ENCODE measurements at places on chromosomes 5 and 9.

- no peak for DNase-seq
These were observed 2.9 kb upstream of the SIT1 start for GRCh38 chr9:35653611-35654010.

GRCh38 chr5:132546108-132546507 is 2.8 kb upstream of the IL5 start:
- no peak for DNase-seq

- no peak for DNase-seq
These were observed 306.4 kb downstream of the NTRK2 start for GRCh38 chr9:84975926-84976325.

DNA sequence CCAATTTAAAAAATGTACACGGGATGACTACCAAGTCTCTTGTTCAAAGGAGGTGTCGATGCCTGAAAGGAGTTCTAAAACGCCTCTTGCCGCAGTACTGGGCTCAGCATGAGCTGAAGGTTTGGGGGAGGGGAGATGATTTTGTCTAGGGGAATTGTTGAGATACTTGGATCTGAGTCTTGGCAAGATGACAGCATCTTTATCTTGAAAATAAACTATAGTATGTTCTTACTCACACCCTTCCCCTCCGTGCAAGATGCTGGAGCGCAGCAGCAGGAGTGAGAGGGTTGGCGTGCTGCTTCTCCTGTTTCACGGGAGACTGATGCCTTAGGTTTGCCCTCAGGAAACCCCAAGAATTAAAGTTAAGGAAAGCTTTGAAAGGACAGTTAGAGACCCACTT is 47.3 kb downstream of the FAM78A start:
- DNase-seq = no peak

- no peak for DNase-seq
These were observed 142.7 kb downstream of the LHFPL2 start for GRCh38 chr5:78505860-78506259.

DNA sequence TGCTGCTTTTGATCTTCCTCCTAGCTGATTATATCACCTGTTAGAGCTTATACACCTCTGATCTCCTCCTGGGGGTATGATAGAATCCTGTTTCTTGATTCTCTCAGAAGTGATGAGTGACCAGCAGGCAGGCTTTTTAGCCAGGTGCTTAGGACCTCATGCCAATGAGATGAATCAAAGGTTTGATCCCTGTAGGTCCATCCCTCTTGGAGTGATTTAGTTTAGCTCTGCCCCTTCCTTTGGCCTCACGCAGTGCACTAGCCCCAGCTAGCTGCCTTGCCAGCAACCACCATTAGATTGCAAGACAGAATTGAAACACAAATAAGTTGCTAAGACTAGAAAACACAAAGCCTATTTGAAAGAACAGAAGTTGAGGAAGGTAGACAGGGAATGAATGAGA is 84.4 kb downstream of the ZSWIM6 start:
- no peak for DNase-seq

DNA sequence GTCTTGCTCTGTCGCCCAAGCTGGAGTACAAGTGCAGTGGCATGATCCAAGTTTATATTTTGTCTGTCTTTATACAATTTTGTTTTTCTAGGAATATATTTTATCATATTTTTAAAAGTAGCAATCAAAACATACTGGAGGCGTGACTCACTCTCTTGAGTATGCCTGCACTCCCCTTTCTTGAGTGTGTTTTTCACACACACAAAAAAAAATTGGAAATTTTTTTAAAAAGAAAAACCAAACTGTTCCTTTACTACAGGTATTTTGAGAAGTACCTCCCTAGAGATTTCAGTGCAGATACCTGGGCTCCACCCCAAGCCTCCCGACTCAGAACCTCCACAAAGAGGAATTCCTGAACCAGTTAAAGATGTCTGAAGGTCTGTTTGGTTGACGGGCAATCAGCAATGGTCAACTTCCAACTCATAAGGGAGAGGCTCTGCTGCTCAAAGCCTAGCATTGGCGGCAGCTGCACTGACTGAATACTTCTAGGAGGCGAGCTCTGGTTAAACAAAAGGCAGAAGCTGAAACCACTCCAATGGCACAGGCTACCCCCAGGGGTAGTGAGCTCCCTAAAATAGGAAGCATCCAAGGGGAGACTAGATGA is 27.4 kb downstream of the PDE6A start:
- DNase-seq = no peak

GRCh38 chr5:118459490-118459889 is 528.9 kb downstream of the DTWD2 start:
- no peak for DNase-seq

DNA sequence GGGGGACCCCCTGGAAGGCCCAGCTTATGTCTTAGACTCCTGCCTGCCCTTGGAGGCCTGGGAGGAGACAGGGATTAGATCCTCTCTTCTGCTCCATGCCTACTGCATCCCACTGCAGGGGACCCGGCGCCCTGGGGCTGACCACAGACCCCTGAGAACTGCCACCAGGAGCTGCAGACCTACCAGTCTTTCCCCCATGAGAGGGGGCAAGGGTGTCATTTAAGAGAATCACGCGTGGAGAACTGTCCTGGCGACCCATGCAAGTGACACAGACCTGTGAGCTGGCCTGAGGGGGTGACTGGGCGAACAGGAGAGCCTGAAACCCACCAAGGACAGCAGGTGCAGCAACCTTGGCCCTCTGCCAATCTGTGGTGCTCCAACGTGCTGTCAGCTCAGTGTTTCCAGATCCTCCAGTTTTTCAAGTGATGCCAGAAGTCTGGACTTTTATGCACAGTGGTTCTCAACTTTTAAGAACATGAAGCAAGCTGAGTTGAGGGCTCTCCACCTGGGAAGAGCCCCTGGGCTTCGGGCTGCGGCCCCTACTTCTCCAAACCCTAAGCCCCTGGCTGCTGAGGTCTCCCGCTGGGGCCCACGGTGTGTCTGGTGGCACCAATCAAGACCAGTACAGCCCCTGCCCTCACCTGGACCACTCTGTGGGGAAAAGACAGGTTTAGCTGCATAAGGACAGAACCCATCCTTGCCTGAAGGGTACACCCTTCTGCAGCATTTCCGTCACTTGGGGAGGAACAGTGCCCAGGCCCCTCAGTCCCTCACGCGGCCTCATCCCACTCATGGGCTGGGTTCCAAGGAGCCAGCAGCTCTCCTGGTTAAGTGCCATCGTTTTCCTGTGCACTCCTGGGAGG is 18.2 kb downstream of the GFPT2 start:
- no peak for DNase-seq

- DNase-seq = no peak
These were observed 283.9 kb downstream of the PJA2 start for GRCh38 chr5:109125755-109126429.

DNA sequence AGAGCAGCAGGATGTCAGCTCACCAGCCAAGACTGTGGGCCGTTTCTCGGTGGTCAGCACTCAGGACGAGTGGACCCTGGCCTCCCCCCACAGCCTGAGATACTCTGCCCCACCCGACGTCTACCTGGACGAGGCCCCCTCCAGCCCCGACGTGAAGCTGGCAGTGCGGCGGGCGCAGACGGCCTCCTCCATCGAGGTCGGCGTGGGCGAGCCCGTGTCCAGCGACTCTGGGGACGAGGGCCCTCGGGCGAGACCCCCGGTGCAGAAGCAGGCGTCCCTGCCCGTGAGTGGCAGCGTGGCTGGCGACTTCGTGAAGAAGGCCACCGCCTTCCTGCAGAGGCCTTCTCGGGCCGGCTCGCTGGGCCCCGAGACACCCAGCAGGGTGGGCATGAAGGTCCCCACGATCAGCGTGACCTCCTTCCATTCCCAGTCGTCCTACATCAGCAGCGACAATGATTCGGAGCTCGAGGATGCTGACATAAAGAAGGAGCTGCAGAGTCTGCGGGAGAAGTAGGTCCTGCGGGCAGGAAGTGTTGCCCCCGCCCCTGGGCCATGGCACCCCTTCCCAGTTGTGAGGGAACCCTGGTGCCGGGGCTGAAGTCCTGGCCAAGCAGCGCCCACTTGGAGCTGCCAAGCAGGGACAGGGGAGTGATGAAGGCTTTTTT is 108.9 kb downstream of the WNK2 start:
- no peak for DNase-seq

DNA sequence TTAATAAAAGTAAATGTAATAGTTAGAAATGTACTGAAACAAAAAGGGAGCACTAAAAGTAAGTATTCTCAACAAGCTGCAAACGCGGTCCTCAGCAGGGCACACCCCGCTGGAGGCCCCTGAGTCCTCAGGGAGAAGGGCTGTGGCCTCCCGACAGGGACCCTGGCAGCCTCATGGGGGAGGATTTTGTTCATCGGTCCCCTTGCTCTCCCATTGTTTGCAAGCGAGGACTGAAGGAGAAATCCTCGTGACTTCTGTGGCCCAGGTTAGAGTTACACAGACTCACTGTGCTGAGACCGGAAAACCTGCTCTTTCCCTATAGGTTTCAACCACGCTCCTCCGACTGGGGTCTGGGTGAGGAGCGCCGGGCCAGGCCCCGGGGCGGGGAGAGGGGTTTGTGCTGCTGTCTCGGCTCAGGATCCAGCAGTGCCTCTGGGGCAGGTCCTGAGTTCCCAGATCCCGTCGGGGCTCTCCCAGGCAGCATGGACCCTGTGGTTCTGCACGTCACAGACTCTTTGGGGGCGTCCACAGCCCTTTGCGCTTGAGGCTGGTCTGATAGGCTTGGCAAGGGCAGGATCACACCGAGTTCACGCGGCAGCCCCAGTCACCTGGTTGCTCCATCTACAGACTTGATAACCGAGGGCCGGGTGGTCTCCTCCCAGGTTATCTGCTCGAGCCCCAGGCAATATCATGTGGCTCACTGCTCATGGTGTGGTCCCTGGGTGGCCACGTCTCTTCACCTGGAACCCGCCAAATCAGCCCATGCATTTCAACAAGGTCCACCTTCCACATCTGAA is 38.8 kb downstream of the MRPL36 start:
- DNase-seq = no peak

- DNase-seq = no peak
These were observed 59.1 kb upstream of the CTNNA1 start for GRCh38 chr5:138694146-138694545.

DNA sequence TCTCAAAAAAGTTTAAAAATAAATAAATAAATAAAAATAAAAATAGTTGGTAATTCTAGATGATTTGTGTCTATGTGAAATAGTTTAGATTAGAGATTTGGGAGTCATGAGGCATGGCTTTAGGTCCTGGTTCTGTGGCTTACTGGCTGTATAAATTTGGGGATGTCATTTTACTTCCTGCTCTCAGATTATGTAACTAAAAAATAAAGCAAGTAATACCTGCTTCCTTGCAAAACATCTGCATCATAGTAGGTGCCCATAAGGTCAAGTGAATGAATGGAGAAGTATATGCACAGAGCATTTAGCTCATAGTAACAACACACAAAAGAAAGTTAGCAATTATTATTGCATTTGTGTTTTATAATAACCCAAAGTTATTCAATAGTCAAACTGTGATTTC is 287.7 kb upstream of the TLE4 start:
- DNase-seq = no peak

DNA sequence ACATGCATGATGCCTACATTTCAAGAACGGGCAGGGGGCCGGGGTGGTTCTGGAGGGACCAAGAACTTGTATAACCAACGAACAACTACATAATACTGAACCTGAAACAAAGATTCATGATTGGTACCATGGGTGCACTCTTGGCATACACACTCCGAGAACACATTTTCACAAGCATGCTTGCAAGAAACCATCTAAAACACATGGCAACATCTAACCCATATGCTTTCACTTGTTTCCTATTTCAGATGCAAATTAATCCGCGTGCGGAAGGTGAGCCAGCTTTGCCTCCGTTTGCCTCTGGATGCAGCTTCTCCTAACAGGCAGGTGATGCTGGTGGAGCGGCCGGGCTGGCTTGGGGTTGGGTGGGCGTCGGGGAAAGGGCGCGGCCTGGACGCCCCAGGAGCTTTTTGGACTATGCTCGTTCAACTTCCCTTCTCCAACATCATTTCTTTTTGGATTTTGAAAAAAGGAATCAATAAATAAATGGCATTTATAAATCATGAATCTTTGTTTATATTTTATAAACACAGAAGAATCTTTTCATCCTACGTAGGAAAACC is 12.5 kb upstream of the SEC16A start:
- no peak for DNase-seq
